ENCODE measurements at places on chromosomes 2 and 18.

DNA sequence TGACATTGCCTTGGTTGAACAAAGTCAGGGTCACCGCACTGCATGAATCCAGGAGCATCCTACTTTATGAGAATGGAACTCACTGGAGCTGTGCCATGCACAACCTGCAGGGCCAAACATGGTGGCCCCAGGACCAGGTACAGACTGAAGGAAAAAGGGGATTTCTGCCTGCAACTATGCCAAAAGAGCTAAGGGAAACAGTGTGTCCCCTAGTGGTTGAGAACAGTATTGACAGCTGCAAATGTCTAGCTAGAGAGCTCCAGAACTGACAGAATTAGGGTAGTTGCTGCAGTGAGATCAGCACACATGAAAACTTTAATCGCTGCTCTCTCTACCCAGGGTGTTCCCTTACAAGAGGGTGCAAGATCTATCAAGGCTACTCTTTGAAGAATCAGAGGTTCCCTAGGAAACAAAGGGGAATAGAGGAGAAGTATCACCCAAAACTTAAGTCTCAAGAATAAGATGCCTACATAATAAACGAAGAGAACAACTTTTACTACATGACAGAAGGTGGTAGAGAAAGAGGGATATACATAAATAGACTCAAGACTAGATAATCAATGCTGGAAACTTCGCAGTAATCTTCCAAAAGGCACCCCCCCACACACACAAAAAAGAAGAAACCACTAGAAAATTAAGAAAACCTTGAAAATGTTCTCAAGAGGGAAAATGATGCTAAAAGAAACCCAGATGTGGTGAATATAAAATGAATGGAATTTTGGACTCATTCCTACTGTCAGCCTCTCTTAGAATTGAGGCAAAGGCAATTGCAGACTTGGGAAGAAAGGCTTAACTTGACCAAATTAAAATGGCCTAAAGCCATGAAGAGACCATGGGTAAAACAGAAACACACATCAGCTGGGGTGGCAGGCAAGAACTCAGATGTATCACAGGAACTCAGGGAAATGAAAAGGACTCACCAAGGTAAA is 43.6 kb upstream of the IHH start:
- DNase-seq = no peak

GRCh38 chr2:115400940-115401339 is 958.5 kb downstream of the DPP10 start:
- no peak for DNase-seq

GRCh38 chr2:101931402-101931801 is 60.4 kb upstream of the IL1R2 start:
- DNase-seq = no peak

- no peak for DNase-seq
Measured at GRCh38 chr2:237540823-237541222, 25.6 kb upstream of the PRLH start.

DNA sequence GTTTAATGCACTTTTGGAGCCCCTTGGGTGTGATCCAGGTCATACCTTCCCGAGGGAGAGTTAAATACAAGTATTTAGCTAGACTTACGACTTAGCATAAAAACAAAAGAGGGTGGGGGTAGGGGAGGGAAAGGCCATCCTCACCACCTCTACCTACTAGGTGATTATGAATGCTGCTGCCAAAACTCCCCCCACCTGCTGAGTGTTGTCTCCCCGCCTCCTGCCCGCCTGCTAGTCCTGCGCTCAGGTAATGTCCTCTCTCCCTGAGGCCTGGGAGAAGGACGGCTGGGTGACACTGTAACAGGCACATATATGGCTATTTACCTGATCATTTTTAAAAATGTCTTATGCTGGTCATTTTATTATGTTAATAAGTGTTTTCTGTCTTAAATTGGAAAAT is 3.0 kb upstream of the NCKAP5 start:
- DNase-seq = no peak

GRCh38 chr2:3387011-3387410 is 7.5 kb downstream of the TRAPPC12 start:
- no peak for DNase-seq

DNA sequence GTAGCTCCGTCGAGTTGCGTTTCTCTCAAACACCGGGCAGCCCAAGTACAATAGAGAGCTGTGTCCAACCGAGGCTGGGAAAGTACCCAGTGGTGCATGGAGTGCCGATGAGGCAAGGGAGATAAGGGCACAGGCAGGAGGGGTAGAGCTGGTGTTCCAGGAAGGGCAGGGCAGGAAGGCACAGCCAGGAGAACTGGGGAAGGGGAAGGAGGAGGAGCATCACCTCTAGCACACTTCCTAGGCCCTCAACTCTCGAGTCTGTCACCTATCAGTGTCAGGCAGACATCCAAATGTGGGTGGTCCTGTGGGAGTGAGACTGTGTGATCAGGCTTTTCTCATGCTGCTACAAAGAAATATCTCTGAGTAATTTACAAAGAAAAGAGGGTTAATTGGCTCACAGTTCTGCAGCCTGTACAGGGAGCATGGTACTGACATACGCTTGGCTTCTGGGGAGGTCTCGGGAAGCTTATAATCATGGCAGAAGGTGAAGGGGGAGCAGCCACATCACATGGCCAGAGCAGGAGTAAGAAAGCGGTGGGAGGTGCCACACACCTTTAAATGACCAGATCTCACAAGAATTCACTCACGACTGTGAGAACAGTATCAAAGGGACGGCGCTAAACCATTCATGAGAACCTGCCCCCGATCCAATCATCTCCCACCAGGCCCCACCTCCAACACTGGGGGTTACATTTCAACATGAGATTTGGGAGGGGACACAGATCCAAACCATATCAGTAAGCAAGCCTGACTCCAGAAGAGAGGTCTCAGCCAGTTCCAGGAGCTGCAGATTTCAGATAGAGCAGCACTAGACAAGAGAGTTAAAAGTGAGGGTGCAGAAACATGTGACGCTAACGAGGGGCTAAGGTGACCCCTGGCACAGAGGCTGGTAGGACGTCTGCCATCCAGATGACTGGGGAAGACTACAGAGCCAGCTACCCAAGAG is 75.7 kb downstream of the MBOAT2 start:
- no peak for DNase-seq

- DNase-seq = no peak
Measured at GRCh38 chr2:23584054-23584745, 199.2 kb downstream of the KLHL29 start.

Measured in stimulated activated CD4-positive, alpha-beta T cell treated with anti-CD3 and anti-CD28 coated beads, Interleukin-1b, Interleukin-23, amount 100 ng/mL, for 1 hour (primary cell).